Activated CD8-positive, alpha-beta memory T cell treated with anti-CD3 and anti-CD28 coated beads for 1 hour (primary cell): ENCODE measurements at places on chromosomes 7 and 10.

DNA sequence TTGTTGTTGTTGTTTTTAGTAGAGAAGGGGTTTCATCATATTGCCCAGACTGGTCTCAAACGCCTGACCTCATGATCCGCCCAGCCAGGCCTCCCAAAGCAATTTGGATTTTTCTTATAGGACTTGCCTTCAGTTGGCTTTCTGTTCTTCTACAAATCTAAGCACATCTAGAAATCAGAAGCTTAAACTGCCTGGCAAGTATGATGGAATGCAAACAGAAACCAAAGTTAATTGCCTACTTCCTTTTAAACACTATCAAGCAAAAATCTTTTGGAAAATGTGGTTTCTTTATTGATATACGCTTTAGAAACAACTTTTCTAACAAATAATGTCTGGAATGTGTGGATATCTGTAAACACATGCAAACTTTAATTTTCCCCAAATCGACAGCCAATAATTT is 64.9 kb downstream of the USP6NL start:
- DNase-seq = no peak

DNA sequence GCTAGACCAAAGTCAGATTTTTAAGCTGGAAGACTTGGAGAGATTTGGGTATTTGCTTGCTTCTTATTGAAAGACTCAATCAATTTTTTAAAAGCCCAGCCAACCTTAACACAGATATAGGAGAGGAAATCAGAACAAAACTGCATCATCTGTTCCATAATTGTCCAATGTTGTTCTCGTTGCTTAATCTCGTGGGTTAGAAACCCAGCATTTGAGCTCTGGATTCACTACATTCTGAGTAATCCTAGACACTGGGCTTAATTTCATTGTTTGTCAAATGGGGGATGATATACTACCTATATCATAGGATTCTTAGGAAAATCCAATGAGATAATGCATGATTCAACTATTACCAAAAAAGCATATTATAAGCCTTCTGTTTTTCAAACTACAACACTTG is 48.9 kb downstream of the CALD1 start:
- DNase-seq = no peak

DNA sequence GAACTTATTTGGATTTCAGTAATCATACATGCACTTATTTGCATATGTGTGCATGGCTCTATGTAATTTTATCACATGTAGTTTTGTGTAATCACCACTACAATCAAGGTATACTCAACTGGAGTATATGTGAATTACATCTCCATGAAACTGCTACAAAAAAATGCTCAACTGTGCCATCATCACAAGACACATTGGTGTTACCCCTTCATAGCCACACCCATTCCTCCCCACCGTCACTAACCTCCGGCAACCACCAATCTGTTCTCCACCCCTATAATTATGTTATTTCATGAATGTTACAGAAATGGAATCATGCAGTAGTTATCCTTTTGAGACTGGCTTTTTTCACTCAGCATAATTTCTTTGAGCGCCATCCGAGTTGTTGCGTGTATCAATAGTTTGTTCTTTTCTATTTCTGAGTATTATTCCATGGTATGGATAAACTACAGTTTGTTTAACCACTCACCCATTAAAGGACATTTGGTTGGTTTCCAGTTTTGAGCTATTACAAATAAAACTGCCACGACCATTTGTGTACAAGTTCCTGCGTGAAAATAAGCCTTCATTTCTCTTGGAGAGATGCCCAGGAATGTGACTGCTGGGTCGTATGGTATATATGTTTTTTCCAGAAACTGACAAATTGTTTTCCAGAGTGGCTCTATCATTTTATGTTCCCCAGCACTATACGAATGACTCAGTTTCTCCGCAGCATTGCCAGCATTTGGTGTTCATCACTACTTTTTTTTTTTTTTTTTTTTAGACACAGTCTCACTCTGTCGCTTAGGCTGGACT is 11.3 kb upstream of the SMO start:
- DNase-seq = no peak

- DNase-seq = no peak
These were observed 566.0 kb upstream of the FOXK1 start for GRCh38 chr7:4115941-4116610.

DNA sequence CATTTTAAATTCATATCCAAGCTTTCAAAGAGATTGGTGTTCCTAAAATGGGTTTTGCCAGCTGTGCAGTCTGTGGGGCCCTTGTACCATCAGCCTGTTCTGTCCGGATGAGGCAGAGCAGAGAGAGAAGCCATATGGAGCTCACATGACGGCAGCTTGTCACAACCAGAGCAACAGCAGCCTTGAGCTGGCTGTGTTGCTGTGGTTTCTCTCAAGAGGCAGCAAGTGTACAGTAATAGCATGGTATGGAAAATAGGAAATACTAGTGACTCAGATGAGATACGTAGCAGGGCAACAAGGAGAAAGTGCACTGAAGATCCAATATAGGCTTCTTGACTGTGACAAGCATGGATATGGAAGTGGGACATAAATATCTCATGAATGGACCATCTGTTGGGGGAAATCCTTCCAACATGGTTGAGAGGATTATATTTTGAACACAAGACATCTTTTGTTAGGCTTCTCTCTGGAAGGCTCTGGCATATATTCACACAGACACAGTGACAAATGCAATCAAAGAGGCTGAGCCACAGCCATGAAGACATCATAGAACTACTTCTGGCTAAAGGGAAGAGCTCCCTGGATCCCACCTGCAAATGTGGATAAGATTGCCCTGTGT is 251.0 kb upstream of the TAC1 start:
- DNase-seq = no peak

DNA sequence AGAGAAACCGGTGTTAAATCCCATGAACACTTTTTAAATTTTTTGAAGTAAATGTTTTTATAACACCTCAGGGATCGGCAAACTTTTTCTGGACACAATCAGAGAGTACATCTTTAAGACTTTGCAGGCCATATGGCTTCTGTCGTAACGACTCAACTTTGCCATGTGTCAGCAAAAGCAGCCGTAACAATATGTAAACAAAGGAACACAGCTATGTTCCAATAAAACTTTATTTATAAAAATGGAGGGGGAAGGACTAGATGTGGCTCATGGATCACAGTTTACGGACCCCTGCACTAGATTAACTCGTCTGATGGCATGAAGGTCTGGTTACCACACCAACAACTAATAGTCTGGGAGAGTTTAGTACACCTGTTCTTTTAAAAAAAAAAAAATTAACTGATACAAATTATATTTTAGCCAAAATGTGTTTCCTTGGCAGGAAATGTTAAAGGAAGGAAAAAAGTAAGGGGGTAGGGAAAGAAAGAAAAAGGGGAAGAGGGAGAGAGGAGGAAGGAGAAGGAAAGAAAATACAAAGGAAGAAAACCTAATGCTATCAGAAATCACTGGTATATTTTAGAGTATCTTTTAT is 50.2 kb downstream of the ABI1 start:
- DNase-seq = no peak

GRCh38 chr7:112538726-112539255 is 58.0 kb downstream of the LSMEM1 start:
- DNase-seq = no peak

DNA sequence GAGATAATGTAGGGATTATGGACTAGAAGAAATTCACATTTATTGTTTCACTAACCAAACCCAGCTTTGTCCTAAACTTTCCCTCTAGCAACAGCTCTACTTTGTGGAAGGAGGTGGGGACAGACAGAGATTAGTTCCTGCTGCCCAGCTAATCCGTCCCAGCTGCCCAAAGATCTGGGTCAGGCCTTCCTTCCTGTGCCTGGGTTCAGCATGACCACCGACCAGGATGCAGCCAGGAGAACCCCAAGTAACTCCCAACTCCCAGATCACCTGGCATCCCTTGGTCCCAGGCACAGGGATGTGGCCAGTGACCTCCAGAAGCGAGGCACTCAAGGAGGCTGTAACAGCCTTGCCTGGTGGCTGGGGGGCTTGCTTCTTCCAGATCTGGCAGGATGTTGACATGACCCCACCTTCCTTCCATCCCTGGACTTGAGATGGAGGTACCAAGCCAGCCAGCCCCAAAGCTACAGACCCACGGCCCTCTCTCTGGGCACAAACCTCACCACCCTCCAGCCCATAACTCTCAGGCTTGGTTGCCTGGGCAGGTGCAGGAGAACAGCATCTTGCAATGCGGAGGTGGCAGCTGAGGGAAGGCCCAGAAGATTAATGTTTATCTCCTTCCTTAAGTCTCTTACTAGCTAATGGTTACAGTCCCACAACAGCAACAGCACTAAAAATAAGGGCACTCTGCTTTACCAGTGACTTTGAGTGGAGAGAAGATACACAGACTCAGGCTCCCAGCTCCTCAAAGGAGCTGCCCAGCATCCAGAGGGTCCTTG is 11.1 kb downstream of the CAMK2G start:
- DNase-seq = no peak
